Naive B cell (primary cell): ENCODE measurements at places on chromosomes 3 and 15.

GRCh38 chr15:43998607-43999006 is 171.8 kb downstream of the WDR76 start:
- DNase-seq = no peak

- no peak for DNase-seq
Measured at GRCh38 chr15:81548365-81549130, 174.5 kb upstream of the TMC3 start.

DNA sequence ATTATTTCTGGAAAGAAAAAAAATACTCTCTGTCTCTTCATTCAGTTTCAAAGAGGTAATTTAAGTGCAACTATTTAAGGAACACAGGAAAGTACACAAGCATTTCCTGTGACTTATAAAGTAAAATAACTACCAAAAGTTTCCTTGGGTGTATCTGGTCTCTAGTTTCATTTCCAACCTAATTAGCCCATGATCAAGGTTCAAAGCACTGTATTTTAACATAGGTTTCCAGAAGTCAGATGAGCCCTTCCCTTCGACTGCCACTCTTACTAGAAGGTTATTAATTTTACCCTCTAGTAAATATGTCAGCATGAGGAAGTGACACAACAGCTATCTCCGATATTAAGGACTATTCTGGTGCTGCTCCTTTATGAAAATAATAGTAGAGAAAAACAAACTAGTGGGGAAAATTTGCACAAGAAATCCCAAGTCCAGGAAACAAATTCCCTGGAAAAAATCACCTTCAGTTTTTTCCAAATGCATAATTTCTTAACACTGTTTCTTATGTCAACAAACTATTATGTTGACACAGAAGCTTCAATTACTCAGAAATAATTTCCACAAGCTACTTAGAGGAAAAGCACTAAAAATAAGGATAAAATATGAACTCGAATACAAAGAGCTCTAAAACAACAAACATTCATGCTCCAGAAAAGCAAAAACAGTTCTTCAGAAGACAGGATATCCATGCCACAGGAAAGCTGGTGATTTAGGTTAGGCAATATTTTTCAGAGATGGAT is 35.3 kb downstream of the CCPG1 start:
- no peak for DNase-seq

GRCh38 chr15:85570336-85570735 is 189.9 kb downstream of the AKAP13 start:
- no peak for DNase-seq

DNA sequence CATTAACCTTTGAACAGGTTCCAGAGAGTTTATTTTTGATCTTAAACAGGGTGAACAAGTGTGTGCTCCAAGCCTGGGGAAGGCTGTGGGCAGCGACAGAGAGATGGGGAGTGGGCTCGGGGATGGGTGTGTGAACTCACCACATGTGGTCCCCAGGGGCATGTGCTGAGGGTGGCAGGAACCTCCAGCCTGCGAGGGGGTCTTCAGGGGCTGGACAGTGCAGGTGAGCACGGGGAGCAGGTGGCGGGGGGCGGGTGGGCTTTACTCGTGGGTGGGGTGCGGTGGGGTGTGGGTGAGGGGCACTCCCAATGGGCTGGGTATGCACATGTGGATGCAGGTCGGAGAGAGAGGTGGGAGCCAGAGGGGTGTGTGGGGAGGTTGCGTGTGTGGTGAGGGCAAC is 9.6 kb upstream of the NTRK3 start:
- no peak for DNase-seq

GRCh38 chr3:195802795-195803194 is 8.9 kb downstream of the MUC4 start:
- DNase-seq = no peak

GRCh38 chr3:189040656-189041335 is 131.0 kb upstream of the TPRG1 start:
- no peak for DNase-seq

DNA sequence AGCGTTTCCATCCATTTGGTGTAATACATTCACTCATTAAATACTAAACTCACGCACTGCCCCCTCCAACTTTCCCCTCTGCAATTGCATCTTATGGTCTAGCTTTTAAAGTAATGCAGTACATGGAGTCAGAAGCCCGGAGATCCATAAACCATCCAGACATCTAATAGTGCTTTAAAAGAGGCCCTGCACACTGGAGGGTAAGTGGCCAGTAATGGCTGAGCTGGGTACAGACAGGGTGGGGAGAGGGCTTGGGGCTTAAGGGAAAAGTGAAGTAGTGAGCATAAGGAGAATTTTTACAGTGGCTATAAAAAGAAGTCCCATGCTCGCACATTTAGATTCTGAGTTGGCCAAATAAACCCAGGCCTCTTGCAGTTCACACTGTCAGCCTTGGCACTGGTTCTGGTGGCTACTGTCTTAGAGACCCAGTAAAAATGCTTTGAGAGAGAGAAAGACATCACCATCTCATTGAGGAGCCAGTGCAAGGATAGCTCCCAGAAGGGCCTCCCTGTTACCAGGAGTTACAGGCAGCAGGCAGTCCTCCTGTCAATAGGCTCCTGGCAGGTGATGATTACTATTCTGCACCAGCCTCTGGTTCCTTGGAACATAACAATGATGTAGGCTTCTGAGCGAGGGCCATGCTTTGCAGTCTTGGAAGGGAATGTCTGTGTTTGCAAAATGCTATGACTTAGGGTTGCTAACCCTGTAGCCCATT is 112.6 kb upstream of the NEO1 start:
- DNase-seq = no peak

DNA sequence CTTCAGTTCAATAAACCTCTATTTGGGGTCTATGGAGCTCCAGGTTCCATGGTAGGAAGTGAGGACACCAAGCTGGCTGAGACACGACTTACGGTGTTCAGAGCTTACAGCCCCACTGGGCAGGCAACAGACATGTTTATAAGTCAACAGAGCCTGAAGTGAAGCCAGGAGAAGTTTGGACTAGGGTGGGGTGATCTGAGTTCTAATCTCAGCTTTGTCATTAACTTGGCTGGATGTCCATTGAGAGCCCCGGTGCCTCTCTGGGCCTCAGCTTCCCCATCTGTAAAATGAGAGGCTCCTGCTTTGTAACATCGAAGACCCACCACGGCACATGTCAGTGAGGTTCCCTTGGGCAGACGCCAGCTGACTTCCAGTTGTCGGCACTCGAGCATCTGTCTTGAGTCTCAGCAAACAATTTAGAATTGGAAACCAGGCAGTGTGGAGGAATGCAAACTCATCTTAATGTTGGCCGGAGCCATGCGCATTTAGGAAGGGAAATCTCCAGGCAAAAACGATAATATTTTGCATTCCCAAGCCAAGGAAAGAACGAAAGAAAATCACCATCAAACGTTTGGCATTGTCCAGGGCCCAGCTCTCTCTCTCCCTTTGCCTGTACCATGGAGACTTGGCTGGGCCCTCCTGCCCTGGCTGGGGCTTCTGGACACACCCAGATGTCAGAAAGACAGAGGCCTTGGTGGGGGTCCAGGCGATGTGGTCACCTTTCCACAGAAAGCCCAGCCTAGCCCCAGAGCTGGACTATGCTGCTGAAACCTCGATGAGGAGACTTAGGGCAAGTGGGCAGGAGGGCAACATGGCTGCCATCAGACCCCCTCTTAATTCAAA is 18.4 kb downstream of the ITGA11 start:
- DNase-seq = no peak

DNA sequence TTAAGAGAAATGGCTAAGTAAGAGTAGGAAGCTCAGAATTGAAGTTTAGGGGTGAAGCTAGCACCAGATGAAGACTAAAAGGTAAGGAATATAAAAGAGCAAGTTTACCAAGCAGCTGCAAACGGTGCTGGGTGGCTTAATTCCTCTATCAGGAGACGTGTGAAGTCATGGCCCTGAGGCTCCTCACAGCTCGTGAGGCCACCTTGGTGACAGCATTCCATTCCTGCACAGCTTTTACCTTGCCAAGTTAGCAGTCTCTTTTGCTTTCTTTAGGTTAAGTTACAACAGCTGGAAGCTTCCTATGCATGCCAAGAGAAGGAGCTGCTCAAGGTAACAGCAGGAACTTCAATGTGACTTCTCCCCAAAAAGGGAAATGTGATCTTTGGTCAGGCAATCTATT is 6.4 kb downstream of the TMCO5A start:
- DNase-seq = no peak

GRCh38 chr15:33494306-33494705 is 183.5 kb downstream of the RYR3 start:
- no peak for DNase-seq

GRCh38 chr15:69612112-69612511 is 159.5 kb downstream of the RPLP1 start:
- no peak for DNase-seq

DNA sequence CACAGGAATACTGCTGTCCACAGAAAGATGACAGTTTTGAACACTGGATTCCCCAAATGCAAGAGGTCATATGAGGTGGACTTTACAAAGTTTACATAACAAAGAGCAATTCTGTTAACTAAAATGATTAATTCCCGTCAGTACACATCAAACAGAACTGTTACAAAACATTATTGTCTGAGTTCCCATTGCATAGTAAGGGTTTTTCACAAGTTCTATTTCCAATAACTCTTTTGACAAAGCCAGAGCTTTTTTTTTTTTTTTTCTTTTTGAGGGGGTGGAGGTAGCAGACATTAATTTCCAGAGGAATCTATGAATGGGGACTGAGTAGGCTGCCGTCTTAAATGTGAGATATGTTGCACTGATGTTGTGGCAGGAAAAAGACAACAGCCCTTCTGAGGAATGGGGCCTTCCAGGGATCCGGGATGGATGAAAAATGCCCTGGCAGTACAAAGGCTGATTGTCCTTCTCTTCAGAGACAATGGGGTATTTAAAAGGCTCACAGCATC is 178.1 kb upstream of the KBTBD8 start:
- no peak for DNase-seq

DNA sequence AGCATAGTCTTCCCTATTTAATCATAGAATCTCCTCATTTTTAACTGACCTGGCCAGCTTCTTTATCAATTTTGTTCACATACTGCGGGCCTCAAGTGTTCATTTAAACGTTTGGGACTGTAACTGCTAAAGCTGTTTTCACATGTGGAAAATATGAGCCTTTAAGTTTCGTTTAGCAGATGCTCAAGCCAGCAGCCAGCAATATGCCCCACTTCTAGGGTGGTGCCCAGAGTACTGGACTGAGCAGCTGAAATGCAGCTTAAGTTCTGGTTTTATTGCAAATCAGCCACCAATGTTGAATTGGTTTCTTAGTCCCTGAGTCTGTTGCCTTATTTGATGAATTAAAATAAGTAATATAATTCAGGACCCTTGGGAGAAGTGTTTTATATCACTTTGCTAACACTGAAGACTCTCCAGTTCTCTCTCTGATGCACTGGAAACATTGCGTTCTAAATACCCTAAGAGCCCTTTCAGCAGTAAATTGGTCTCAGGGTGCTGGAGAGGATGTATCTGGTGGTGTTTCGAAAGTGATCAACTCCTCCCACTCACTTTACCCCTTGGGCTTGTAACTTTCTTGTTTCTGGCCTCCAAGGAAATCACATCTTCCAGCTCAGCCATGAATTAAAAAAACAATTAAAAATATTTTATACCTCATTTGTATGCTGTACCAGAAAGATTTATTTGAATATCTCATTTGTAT is 61.7 kb downstream of the B3GALNT1 start:
- no peak for DNase-seq

GRCh38 chr3:174755833-174756829 is 103.0 kb upstream of the NAALADL2 start:
- DNase-seq = no peak

DNA sequence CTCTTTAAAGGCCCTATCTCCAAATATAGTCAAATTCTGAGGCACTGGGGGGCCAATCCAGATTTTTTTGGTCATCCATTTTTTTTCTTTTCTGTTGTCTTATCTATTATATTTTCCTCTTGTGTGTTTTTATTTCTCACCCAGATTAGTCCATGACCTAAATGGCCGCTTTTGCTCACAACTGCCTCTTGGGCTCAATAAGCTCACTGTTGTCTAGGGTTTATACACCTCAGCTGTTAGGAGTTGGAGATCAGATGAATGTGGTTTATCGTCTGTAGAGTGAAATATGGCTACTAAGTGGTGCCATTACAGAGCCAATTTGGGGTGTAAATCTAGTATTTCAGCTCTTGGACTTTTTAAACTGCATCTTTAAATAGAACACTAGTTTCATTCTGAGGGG is 173.3 kb downstream of the GHSR start:
- DNase-seq = no peak

- DNase-seq = no peak
Measured at GRCh38 chr3:150216041-150216811, 191.9 kb upstream of the TSC22D2 start.

- no peak for DNase-seq
Measured at GRCh38 chr3:196736670-196737374, 2.8 kb upstream of the PAK2 start.

DNA sequence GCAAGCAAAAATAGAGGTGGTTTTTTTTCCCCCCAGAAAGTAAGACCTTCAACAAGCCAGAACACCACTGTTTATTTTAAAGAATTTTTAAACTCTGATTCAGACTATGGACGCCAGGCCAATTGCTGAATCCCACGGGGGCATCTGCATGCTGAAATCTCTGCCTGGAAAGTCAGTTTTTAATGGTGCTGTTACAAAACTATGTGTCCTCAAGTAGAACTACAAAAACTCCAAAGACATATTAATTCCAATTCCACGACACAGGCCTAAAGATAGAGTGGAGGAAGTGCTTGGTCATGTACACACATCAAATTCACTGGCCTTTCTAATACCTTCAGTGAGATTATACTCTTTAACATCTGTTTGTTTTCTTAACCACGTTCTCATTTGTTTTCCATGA is 490.5 kb upstream of the NR2F2 start:
- no peak for DNase-seq

DNA sequence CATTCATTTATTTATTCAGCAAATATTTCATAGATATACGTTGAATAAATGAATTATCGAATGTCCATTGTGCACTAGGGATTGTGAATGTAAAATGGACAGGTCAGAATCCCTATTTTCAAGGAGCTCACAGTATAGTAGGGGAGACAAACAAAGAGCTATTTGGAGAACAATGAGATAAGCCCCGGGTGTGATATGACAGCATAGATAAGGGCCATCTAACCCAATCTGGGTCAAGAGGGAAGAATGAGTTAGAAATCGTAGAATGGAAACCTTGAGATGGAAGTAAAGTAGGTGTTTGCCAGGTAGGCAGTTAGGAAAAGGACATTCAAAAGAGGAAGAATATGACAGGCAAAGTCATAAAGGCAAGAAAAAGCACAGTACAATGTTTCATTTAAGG is 132.2 kb upstream of the GOLGA6L4 start:
- no peak for DNase-seq

DNA sequence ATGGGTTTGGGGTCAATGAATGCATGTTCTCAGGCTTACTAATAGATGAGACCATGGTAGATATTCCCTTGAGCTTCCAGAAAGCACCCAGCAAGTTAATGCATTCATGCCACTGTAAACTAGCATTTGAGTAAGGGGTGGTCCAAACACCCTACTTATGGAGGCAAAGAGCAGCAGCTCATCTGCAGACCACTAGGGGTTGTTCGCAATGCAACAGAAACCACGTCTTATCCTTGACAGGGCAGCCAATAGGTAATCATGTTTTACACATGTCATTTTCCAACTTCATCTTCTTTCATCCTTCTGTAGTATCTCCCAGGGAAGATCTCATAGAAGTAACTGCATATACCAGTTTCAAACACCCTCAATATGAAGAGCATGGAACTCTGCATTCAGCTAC is 330.2 kb downstream of the RORA start:
- DNase-seq = no peak

- no peak for DNase-seq
Measured at GRCh38 chr3:185852635-185853034, 27.8 kb upstream of the IGF2BP2 start.
